ENCODE measurements at places on chromosomes 7 and 10.
A peak's percentile ranks its signal among the peaks of the same experiment; 100 is the strongest.

GRCh38 chr10:23657677-23658076, 218.8 kb downstream of the OTUD1 start:
- DNase-seq, result no peak

GRCh38 chr10:43981232-43981631, 332.6 kb upstream of the ZNF32 start:
- no peak for DNase-seq

- no peak for DNase-seq
These were observed 105.8 kb downstream of the BAMBI start for GRCh38 chr10:28783087-28783486.

- DNase-seq, result no peak
These were observed 112.1 kb downstream of the LMBR1 start for GRCh38 chr7:156780724-156781455.

DNA sequence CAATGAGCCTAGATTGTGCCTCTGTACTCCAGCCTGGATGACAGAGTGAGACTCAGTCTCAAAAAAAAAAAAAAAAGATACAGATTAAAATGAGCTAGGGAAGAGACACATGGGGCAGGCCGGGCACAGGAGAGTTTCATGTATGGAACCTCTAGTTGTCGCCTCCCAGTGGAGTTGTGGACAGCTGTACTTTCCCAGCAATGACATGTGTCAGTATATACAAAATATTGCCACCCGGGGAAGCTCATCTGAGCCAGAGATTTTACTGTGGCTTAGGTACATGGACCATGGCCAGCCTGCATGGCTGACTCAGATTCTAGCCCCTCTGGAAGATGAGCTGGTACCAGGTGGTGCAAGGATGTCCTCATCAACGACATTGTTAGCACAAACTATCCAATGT, 87.4 kb downstream of the COL26A1 start:
- no peak for DNase-seq

GRCh38 chr10:95245425-95246055, 45.3 kb downstream of the PDLIM1 start:
- DNase-seq, result no peak

DNA sequence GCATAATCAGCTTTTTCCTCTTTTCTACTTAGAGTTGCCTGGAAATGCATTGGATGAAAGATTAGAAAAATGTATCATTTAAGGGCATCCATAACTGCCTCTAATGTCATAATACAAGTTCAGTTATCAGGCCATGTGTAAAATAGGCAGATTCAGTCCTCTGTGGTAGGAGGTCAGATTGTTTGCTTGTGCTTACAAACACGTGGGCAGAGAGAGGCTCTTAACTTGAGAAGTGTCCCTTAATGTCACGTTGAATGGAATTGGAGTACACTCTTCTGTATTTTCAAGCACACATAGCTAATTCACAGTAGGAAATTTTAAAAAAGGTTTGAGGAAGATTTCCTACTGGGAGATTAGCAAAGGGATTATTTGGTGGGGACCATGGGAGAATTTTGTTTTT, 359.8 kb upstream of the MTPN start:
- no peak for DNase-seq

GRCh38 chr10:80260295-80261243, 28.9 kb downstream of the MAT1A start:
- peak; percentile 4 for DNase-seq
